AG09319 (cell line): ENCODE measurements at places on chromosomes 5 and 9.

GRCh38 chr9:72255569-72255968, 106.3 kb downstream of the GDA start:
- no peak for DNase-seq

DNA sequence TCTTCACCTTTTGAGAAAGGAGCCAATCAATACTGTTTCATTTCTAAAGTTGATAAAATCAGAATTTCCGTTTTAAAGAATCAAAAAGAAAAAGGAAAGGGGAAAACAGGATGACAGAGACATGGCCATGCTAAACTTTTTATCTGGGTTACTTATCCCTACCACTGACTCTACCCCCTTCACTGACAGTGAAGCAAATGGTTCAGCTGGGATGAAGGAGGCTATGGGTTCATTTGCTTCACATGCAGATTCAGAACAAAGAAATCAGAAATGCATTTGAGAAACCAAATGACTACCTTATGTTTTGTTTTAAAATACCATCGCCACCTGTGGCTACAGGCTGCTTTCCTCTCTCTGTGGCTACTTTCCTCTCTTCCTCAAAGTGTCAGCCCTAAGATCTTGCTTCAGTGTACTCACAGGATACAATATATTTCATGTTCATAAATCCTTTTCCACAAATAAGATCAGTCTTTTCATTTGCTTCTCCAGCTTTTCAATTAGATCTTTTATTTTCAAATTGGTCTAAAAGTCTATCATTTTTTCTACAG, 53.3 kb downstream of the LPAR1 start:
- DNase-seq, result no peak

GRCh38 chr9:114450833-114451706, 54.2 kb downstream of the WHRN start:
- no peak for DNase-seq

GRCh38 chr5:21263361-21263760, 1275.4 kb upstream of the CDH18 start:
- no peak for DNase-seq

DNA sequence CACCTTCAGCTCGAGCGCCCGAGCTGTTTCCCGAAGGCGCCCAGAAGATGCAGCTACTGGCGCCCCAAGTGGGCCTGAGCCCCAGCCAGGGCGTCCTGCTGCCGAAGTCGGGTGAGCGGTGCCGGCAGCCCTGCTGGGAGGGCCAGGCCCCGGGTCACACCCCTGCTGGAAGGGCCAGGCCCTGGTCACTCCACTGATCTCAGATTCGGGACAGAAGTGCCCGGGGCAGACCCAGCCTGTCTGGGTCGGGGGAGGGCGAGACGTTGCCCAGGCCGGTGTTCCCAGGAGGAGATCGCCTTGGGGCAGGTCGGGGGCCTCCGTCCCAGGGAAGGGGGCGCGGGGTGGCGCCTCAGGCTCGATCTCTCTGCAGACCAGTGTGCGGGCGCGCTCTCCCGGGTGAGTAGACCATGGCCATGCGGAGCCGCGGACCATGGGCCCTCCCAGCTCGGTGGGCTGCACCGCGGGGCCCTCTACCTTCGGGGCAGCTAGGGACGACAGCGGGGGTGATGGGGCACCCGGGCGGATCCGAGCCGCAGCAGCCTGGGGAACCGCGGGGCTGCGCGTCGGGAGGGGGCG, 2.3 kb downstream of the LCNL1 start:
- no peak for DNase-seq

DNA sequence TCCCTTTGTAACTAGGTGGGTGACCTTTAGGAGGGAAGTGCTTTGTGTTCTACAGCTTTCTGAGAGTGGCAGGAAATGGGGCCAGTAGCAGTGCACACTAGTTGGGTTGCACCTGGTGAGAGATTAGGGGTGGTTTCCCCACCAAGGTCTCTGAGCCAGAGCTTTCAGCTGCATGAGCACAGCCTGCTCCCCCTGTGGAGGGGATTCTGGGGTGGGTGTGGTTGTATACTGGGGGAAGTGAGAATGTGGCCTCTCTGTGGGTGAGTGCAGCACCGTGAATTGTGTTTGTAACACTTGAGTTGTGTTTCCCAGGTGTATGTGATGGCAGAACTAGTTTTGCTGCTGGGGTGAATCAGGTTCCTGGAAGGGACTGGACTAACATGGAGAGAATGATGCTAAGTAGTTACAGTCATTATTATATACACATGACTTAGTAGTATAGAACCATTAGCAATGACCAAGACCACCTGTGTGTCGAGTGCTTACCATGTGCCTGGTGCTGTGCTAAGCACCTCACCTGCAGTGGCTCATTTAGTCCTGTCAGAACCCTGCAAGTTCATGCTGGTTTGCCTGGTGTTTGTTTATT, 11.8 kb upstream of the CXXC5 start:
- no peak for DNase-seq

DNA sequence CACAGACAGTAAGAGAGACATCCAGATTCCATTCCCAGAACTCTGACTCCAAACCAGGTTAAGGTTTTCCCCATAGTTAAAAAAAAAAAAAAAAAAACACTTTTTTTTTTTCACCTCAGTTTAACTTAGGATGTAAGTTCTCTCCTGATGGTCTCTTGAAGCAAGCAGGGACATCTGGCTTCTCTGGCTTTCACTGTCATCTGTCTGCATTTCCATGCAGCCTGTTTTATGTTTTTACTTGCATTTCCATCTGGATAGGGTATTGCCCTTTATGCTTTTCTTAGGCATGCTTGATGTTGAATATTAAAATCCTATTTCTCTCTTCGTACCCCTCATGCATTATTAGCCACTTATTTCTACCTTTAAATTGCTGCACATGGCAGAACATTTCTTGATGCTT, 135.3 kb upstream of the WWC1 start:
- DNase-seq, result no peak

DNA sequence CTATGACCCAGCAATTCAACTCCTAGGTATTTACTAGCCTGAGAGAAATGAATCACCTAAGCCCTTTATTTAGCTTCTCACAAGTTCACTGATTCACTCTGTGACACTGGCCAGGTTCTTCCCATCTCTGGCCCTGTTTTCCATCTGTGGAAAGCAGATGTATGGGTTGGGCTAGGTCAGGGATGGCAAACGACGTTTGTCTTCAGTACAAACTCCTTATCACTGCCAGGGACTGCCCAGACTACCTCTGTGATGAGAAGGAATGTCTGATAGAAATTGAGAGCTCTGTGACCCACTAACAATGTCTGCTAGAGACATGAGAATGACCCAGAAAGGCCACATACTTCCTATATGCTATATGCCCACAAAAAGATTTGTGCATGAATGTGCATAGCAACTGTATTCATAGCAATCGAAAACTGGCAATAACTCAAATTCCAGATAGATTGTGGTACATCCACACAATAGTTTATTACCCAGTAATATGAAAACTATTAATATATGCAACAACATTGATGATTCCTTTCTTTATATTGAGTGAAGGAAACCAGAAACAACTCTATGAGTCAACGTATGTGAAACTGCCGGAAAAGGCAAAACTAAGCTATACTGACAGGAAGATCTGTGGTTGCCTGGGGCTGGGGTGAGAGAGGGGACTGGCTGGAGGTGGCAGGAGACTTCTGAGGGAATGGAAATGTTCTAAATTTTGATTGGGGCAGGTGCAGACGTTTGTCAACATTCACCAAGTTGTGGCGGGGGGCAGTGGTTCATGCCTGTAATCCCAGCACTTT, 32.0 kb upstream of the ADAM19 start:
- DNase-seq, result no peak
